NCI-H510A treated with DMSO at 0.1 percent for 48 hours (cell line): ENCODE measurements at places on chromosomes 1 and 21.

GRCh38 chr1:24191860-24192259 lies 4.8 kb upstream of the IFNLR1 start:
- DNase-seq, result no peak

GRCh38 chr1:155537193-155537592 lies 25.4 kb downstream of the ASH1L start:
- DNase-seq, result no peak

GRCh38 chr21:36428761-36429432 lies 43.7 kb downstream of the CHAF1B start:
- no peak for DNase-seq

DNA sequence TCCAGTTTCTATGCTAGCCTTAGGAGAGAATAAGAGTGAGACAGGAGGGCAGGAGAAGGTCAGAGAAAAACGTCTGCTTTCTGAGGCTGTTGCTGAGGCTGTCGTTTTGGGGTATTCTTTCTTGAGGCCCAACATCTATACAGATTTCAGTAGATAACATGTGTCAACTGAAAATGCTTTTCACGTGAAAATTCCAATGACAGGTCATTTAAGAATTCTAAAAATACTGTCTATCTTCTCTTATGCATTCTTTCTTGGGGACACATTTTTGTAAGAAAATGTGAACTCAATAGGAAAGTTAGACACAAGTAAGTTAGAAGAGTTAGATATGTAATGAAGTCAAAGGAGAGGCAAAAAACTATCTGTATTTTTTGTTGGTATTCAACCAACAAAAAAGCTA lies 150.8 kb downstream of the TGFB2 start:
- no peak for DNase-seq

- DNase-seq, result no peak
Measured at GRCh38 chr1:36651176-36651910, 168.6 kb upstream of the CSF3R start.

GRCh38 chr1:65495137-65495536 lies 74.7 kb downstream of the LEPR start:
- DNase-seq, result no peak
